ENCODE measurements at places on chromosomes 2 and 18. TPM values are rescaled to one million over a fixed set of nuclear protein-coding genes. Genes with fewer than 3 reads are reported as not detected.

DNA sequence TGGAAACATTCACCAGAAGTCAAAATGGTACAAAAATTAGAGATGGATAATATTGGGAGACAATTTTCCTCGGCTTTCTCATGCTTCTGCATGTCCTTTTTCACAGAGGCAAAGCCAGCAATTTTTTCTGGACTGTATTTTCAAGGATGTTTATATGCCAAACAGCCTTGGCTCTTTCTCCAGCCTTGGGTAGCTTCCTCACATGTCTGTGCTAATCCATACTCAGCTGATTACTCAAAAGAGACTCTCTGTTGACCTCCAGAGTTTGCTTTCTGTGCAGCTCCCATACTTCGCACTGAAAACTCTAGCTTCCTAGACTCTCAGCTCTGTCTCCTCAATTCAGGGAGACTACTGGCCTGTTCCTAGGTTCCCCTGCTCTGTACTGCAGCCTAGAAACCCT, 10.6 kb downstream of the C18orf63 start:
- no peak for DNase-seq

DNA sequence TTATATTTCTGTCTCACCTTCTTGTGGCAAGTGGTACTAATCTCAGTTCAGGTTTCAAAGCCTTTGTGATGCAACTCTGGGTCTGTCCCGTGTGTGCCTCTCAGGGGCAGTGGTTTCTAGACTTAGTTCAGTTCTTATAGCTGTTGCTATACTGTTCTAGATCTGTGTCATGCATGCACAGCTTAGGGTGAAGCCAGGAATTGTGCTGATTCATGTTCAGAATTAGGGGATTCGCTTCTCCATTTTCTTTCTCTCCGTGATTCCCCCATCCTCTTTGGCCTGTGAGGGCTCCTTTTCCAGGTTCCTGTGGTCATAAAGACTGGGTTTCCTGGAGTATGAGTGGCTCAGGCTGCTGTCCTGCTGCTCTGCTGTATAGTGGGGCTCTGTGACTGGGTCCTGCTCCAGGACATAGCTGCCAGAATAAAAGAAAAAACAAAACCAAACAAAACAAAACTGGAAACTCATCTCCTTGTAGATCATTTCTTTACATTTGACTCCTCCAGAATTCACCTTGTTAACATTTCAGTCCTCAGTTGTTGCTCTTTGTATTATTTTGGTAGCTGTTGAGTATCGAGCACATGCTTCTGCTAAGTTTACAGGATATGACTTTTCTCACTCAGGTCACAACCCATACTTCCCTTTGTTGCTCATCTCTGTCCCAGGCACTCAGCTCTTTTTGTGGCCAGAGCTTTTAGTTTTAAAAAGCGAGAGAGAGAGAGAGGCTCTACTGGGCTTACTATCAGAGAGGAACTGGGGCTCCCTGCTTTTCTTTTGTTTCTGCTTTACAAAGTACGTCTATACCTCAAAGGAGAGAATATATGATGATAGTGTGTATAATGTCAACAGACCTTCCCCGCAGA, 34.2 kb downstream of the CERS6 start:
- DNase-seq: peak; percentile 16

DNA sequence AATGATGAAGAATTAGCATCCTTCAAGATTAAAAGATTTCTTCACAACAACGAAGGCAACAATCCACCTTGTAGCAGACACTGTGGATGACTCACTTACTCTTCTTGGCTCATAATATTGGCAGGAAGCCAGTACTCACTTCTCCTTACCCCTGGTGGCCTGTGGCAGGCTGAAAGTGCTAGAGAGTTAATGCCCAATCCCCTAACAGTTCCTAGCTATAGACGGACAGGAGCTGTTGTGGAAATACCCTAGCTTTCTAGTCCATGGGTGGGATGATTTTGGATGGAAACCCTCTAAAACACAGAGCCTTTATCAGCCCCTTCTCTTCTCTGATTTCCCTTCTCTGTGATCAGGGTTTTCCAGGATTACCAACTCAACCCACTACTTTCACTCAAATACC, 128.6 kb upstream of the NYAP2 start:
- DNase-seq: no peak

The SERPINE2 gene
- 4.8 TPM for total RNA-seq

The INHBB gene
- total RNA-seq: not detected

The ROCK2 gene
- total RNA-seq: 5.7 TPM

The TBR1 gene
- 0.06 TPM for total RNA-seq

- DNase-seq: no peak
These were observed 9.8 kb downstream of the GATA6 start for GRCh38 chr18:22179174-22179573.

DNA sequence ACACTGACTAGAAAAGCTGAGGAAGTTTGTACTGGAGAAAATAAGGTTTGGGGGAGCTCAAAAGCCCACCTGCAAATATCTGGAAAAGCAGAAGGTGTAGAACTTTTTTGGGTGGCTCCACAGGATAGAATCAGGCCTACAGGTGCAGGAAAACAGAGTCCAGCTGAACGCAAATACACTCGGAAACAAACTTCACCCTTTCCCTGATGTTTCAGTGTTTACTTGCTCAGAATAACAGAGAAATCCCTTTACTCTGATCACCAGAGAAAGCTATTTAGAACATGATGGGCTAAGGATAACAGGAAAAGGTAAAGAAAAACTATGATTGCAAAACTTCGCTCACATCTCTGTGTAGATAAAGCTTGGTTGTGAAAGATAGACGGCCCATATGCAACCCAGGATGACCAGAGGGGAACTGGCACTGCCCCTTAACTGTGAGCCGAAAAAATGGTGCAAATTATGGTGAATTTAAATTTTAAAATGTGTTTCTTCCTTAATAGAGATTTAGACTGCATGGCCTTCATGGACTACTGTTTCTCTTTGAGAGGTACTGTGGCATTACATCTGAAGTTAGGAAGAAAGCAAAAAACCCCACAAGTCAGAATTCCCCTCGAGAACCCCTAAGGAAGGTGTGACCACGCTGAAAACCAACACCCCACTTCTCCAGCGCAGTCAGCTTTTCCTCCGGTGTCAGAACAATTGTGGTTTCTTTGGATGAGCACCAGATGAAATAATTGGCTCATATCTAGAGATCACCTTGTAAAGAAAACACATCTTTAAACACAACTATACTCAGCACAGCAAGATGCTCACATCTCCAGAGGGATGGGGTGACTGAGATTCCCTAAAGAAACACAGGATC, 84.5 kb upstream of the TMEM247 start:
- no peak for DNase-seq

DNA sequence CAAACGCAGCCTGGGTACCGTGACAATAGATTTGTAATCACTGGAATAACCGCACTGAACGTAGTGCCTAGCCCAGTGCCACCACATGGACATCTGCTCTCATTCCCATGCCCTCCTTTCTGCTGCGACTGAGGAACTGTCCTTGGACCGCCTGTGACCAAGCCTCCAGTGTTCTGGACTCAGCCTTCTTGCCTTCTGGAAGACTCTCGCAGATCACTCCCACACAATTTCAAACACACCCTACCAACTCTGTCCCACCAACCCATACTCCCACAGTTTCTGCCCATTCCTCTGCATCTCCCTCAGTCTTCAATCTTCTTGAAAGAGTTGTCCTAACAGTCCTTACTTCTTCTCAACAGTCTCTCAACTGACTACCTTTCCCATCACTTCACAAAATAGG, 2.1 kb downstream of the RNF149 start:
- no peak for DNase-seq

GRCh38 chr2:102033031-102033749, 41.4 kb downstream of the IL1R2 start:
- no peak for DNase-seq

DNA sequence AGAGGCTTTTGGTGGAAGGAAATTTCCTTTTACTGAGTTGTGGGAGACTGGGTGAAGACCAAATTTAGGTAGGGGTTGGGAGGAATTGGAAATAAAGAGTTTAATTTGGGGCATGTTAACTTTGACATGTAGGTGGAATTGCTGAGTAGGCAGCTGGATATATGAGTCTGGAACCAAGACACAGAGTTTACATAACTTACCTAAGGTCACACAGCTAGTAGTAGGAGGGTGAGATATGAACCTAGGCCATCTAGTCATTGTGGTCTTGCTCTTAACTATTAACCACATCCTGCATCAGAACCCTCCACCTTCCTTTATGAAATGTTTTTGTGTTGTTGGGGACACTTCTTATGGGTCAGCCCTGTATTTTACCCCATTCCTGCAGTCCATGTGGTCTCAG, 113.1 kb downstream of the ICOS start:
- DNase-seq: no peak

- DNase-seq: no peak
These were observed 137.9 kb upstream of the UBE2E3 start for GRCh38 chr2:180842461-180842860.
